Parietal lobe (tissue), 2 donors: ENCODE measurements at places on chromosomes 7 and 10. TPM values are rescaled to one million over a fixed set of nuclear protein-coding genes. Genes with fewer than 3 reads are reported as not detected.

Gene FFAR4
- total RNA-seq, result not detected

Gene DNAJB12
- total RNA-seq, result 21.9 TPM

Gene ADARB2
- total RNA-seq, result 8.8 TPM

Gene TBC1D12
- 47.6 TPM for total RNA-seq

Gene RBM20
- total RNA-seq, result 2.5 TPM

Gene ODAD2
- 1.3 TPM for total RNA-seq

Gene AGAP3
- 106 TPM for total RNA-seq

Gene ZNF680
- total RNA-seq, result 82.3 TPM

Gene OR2A42
- total RNA-seq, result under 0.01 TPM

Gene TRPV5
- 0.31 TPM for total RNA-seq

Gene ECHDC3
- 3.1 TPM for total RNA-seq
